ENCODE measurements at places on chromosomes 5 and 9. TPM values are rescaled to one million over a fixed set of nuclear protein-coding genes. Genes with fewer than 3 reads are reported as not detected.

DNA sequence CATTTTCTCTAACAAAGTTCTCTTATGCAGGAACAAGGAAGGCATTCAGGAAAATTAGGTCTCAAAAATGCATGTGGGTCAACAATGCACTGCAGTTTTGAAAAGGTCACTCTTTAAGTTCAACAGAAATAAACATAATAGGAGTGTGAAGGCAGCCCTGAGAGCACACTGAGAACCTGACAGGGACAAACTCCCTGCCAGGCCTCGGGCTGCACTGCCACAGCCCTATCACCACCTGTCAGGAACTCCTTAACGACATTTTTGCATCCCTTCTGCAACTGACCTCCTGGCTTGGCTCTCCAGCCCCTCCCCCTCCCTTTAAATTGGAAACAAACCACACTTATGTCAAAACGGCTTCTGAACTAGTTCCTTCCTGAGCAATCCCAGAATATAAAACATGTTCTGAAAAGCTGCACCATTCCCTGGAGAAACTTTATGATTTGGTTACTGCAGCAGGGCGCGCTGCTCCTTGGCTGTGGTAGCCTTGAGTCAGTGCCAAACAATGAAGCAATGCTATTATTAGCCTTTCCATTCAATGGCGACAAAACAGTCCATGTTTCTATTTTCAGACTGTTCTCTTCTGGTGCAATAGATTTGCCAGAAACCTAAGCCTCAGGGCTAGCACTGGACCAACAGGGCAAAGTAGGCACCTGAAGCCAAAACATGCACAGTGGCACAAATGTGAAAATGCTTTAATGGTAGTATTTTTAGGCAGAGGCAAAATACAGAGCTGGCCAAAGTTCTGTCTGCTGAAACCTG lies 160.1 kb upstream of the ZNF608 start:
- no peak overlapping the region for H3K4me3 ChIP-seq
- H3K27ac ChIP-seq, result peak overlapping the region; percentile 59
- peak; percentile 62 for DNase-seq
- peaks cover 31% of the 10 kb centered on the region for H3K4me1 ChIP-seq
- H3K36me3 ChIP-seq, result no peaks in the 10 kb centered on the region
- no peaks in the 10 kb centered on the region for H3K27me3 ChIP-seq

DNA sequence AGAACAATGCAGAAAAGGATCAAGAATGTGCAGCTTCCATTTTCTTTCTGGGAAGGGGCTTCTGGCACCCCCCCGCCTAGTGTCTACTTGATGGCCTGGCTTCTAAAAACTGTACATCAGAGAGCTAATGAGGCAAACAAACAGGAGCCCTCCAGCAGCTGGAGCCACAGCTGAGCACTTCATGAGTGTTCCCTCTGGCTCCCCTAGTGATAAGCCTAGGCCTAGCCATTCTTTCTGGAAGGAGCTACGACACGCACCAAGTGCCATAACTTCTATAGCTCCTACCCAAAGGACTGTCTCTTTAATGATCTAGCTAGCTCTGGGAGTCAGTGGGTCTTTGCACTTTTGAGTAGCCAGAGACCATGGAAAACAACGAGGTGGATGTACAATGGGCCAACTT lies 66.1 kb downstream of the DNAH5 start:
- no peak overlapping the region for H3K27ac ChIP-seq
- no peak for DNase-seq
- H3K4me1 ChIP-seq, result no peaks in the 10 kb centered on the region
- no peaks in the 10 kb centered on the region for H3K36me3 ChIP-seq

- no peak overlapping the region for H3K27ac ChIP-seq
- H3K4me3 ChIP-seq, result no peak overlapping the region
- no peaks in the 10 kb centered on the region for H3K27me3 ChIP-seq
- H3K36me3 ChIP-seq, result no peaks in the 10 kb centered on the region
- no peak for DNase-seq
Measured at GRCh38 chr5:94702729-94703128, 84.3 kb downstream of the SLF1 start.

GRCh38 chr9:111622626-111623025 lies 8.5 kb upstream of the DNAJC25 start:
- H3K4me1 ChIP-seq, result no peaks in the 10 kb centered on the region
- no peak overlapping the region for H3K4me3 ChIP-seq
- H3K27me3 ChIP-seq, result peaks cover 3% of the 10 kb centered on the region

- no peak for DNase-seq
- H3K4me1 ChIP-seq, result no peaks in the 10 kb centered on the region
- no peak overlapping the region for H3K27ac ChIP-seq
- H3K4me3 ChIP-seq, result no peak overlapping the region
- H3K36me3 ChIP-seq, result no peaks in the 10 kb centered on the region
Measured at GRCh38 chr5:81898403-81898802, 73.4 kb upstream of the ATG10 start.

AFAP1L1 gene
- 3.1 TPM for total RNA-seq

Data from transverse colon (tissue), 4 donors.